ENCODE measurements at places on chromosomes 11 and 22.

GRCh38 chr11:128207861-128208321 lies 379.5 kb downstream of the ETS1 start:
- DNase-seq, result no peak

- no peak for DNase-seq
Measured at GRCh38 chr11:110883256-110883655, 171.0 kb upstream of the ARHGAP20 start.

DNA sequence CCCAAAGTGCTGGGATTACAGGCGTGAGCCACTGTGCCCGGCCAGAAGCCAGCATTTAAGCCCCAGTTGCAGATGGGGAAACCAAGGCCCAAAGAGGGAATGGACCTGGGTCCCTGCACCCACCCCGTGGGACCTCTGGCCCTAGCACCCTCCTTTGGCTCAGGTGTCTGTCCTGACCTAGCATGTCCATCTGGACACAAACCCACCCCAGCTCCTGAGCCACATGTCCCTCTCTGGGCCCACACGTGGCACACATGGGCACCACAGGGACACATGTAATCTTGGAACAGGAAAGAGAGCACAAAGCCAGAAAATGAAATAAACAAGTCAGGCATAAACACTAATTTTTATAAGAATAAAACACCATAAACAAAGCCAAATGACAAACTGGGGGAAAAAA lies 9.6 kb downstream of the GGT5 start:
- DNase-seq, result no peak

DNA sequence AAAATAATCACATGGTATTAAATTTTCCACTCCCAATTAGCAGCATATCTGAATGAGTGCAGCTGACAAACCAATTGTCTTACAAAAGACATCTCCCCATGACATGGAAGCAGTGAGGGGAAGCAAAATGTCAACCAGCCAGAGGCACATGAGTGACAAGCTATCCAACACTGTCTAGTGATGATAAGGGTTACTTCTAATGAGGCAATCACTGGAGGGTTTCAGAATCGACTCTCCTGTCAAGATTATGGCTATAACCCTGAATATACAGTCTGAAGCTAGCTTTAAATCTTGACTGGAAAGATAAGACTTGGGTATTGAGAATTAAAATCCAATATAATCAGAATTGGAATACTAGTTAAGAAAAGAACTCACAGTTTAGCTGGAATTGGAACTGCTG lies 50.3 kb downstream of the AMBRA1 start:
- no peak for DNase-seq

- DNase-seq, result no peak
Measured at GRCh38 chr11:31096191-31096805, 273.2 kb downstream of the DCDC1 start.

- DNase-seq, result peak; percentile 54
Measured at GRCh38 chr22:50620593-50621355, 7.2 kb downstream of the ARSA start.

DNA sequence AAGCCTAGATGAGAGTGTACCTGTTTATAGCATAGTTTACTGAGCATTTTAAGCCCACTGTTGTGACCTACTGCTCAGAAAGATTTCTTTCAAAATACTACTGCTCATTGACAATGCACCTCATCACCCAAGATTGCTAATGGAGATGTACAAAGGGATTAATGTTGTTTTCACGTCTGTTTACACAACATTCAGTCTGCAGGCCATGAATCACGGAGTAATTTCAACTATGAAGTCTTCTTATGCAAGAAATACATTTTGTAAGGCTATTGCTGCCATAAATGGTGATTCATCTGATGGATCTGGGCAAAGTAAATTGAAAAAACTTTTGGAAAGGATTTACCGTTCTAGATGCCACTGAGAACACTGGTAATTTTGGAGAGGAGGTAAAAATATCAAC lies 112.9 kb downstream of the KIF18A start:
- DNase-seq, result no peak

GRCh38 chr11:16252373-16252772 lies 104.0 kb downstream of the SOX6 start:
- no peak for DNase-seq

- no peak for DNase-seq
Measured at GRCh38 chr22:21832291-21833290, 34.9 kb downstream of the MAPK1 start.

DNA sequence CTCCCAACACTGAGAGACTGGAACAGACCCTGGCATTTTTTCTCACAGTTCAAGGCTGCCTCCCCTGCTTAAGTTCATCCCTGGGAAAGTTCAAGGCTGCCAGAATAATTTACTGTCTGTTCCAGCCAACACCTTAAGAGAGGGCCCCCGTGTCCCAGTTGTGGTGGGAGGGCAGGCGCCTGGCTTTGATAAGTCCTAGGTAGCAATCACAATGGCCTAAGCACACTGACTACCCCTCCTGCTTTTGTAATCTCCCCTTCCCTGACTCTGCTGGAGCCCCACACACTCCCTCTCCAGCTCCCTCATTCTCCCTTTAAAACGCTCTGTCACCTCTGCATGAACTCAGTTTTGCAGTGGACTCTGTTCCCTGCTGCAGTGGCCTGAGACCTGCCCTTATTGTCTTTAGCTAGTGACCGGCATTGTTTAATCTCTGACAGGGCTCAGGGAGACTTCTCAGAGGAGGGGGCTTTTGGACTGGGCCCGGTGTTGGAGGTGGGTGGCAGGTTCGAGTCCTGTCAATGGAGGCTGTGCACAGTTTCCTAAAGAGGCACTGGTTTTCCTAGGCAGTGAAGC lies 507.2 kb downstream of the TBC1D22A start:
- DNase-seq, result no peak

DNA sequence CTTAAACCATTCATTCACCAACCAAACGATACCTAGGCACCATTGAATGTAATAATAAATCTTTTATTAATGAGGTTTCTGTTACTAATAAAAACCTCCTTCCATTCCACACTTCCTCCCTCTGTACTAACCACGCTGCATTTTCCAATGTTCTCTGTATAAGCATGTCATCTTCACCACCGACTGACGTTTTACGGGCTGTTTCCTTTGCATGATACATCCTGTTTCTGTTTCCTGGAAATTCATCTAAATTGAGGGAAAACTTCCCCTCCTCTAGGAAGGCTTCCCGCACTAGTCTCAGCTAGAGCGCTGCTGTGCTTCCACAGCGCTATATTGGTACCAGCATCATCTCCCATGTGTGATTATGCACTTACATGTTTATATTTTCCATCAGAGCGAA lies 2.1 kb downstream of the OR4D10 start:
- no peak for DNase-seq

- DNase-seq, result no peak
Measured at GRCh38 chr22:48920776-48921241, 906.9 kb downstream of the BRD1 start.

- DNase-seq, result peak; percentile 39
Measured at GRCh38 chr11:61627850-61628661, 47.2 kb upstream of the SYT7 start.

GRCh38 chr11:125926682-125927081 lies 19.2 kb upstream of the VSIG10L2 start:
- DNase-seq, result no peak

DNA sequence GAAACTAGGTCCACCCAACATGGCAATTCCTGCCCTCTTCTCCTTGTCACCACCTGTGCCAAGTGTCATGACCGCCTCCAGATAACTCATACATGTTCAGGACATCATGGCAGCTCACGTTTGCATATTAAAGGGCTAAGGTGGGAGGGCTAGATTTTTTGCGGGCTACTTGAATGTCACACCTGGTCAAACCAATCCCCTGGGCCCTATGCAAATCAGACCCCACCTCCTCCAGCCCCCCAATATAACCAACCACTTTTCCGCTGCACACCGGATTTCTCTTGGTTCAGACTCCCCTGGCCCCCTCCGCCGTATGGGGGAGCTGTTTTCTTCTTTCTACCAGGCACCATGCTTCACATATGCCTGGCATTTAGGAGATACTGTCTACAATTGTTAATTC lies 12.6 kb downstream of the UPB1 start:
- DNase-seq, result no peak

DNA sequence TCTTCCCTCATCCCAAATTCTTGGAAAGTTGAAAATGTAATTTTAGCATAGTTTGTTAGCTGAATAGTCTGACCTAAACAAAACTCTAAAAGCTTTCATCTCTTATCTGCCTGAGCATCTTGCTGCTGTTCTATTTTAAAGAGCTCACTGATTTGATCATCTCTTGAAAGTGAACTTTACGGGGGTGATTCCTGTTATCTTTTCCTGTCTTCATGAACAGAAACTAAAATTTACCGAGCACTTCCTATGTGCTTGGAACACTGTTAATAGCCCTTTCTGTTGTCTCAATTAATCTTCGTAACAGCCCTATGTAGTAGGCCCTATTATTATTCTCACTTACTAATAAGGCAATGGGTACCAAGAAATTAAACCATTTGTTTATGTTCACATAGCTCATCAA lies 12.3 kb downstream of the AMOTL1 start:
- no peak for DNase-seq

DNA sequence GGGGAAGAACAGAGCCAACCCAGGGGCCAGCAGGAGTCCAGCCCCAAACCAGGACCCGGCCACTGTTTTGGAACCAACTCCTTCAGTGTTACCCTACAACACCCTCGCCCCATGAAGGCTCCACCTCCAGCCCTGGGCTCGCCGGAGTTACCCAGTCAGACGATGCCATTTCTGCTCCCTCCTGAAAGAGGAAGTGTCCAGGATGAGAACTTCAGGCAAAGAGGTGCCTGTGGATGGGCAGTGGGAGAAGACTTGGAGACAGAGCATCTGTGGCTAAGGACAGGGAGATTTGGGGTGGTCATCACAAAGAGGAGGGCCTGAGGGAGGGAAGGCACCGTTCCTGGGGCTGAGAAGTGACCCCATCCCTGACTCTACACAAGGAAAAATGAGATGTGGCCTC lies 14.0 kb downstream of the APOBEC3B start:
- DNase-seq, result no peak

GRCh38 chr11:33476945-33477606 lies 219.9 kb downstream of the HIPK3 start:
- no peak for DNase-seq

DNA sequence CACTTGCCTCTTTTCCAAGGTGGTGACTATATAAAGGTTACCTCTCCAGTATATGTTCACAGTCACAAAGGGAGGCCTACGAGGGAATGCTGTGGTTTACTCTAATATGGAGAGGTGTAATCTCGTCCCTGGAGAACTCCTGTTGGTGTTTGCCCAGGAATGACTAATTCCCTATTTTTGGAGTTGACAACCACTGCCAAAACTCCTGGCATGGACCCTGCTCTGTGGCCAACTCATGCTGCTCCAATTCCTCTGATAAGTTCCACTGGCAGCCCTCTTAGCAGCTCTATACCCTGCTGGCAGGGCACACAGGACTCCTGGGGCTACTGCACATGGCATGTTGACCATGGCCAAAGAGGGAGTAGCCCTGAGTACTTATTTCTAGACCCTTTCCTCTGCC lies 418.7 kb upstream of the ANO5 start:
- DNase-seq, result no peak

DNA sequence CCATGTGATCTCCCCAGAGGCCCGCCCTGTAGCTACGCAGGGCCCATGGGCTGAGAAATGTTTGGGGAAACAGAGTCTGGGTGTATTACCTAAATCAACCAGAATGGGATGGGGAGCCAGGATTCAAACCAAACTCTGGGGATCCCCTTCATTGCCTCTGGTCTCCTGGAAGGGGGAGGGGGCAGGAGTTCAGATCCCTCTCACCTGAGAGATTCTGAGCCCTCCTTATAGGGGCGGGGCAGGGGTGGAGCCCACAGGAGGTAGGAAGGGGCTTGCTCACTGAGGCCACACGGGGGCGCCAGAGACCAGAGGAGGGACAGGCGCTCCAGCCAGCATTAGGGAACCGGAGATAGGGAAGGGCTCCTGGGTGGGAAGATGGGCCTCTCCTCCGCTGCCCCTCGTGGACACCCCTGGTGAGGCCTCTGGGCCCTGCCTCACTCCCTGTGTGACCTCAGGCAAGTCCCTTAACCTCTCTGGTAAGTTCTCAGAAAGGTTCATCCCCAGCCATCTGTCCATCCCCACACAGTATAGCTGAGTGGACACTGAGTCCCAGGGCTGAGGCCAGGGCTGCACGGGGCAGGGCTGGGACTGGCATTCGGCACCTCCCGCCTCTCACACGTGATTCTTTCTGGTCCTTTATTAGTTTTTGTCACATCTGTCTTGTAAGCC lies 2.7 kb upstream of the CDC42BPG start:
- DNase-seq, result peak; percentile 88

DNA sequence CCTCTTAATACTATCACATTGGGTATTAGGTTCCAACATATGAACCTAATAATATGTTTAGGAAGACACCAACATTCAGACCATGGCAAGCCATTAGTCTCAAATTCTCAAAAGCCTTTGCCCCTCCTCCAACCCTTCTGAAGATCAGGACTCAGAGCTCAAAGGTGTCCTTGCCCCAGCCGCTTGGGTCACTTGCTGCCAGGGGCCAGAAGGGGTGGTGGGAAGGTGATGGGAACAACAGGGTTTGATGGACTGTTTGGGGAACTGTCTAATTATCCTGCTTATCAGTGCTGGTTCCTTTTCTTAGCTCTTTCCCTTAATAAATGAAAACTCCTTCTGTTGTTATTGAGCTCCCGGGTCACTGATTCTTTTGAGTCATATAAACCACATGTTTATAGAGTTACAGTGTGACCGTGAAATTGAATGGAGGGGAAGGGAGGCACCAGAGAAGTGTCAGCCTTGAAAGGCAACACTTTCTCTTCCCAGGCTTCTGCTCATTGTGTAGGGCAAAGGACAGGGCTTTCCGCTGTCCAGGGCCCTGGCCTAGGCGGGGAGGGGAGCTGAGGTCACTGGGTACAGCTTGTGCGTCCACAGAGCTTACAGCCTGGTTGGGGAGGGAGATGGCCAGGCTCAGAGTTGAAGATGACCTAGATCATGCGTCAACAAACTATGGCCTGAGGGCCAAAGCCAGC lies 105.1 kb downstream of the FBXO7 start:
- no peak for DNase-seq

DNA sequence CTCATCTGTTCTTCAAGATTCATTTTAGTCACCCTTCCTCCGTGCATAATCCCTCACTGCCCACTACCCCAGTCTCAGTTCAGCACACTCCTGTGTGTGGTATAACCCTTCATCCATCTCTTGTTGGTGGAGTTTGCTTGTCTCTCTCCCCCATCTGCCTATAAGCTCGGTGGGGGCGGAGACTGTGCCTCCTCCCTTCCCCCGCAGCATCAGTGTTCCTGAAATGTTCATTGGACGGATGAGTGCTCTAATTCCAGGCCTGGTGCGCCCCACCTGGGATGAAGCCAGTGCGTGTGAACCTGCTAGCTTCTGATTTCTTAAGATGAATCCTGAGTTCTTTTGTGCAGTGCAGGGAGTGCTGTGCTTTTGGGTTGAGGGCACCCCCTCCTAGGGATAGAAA lies 100.0 kb downstream of the GRIK4 start:
- no peak for DNase-seq

- no peak for DNase-seq
Measured at GRCh38 chr11:20610825-20611224, 11.4 kb downstream of the SLC6A5 start.

DNA sequence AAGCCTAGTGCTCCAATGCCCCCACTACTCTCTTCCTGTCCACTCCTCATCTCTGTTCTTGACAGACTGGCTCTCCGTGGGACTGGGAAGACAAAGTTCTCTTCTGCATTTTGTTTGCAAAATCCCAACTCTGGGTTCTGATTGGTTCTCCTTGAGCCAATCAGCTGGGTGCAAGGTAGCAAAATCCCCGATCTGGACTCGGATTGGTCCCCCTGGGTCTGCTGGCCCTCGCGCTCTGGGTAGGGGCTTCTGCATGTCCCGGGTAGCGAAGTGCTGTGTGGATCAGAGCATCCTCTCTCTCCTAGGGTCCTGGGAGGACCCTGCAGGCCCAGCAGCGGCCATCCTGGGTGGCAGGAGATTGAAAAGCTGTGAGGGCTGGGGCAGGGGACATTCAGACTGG lies 22.3 kb upstream of the A4GALT start:
- no peak for DNase-seq

Measured in activated T-cell treated with anti-CD3 and anti-CD28 coated beads for 48 hours (primary cell).